Activated T-helper 9 cell treated with anti-CD3 and anti-CD28 coated beads, Interleukin-2, amount 50 U/mL, for 16 hours (primary cell): ENCODE measurements at places on chromosomes 6 and 20.

- no peak for DNase-seq
Measured at GRCh38 chr20:21522481-21523280, 8.8 kb upstream of the NKX2-2 start.

GRCh38 chr6:15608396-15608795 lies 54.4 kb downstream of the DTNBP1 start:
- DNase-seq = no peak

- DNase-seq = no peak
Measured at GRCh38 chr6:89237158-89237557, 20.0 kb upstream of the GABRR1 start.

- DNase-seq = no peak
Measured at GRCh38 chr6:29255530-29255929, 46.0 kb upstream of the OR14J1 start.

DNA sequence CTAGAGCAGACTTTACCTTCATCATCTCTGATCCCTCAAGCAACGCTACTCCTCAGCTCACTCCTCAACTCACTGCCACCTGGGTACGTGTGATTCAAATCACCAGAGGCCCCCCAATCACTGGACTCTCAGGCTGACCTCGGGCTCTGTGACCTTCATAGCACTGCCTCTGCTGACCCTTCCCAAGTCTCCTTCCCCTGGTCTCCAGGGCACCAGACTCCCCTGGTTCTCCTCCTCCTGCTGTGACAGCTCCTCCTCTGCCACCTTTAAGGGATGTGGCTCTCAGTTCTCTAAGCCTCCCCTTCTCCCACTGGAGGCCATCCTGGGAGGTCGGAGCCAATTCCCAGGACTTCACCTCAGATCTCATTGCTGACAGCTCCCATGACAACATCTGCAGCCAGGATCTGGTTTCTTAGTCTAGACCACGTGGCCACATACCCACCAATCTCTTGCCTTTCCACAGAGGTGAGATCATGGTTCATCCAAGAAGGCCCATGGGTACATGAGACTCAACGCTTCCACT lies 90.4 kb downstream of the NFATC2 start:
- DNase-seq = no peak

- DNase-seq = no peak
Measured at GRCh38 chr6:36187446-36187845, 9.1 kb upstream of the BRPF3 start.

GRCh38 chr6:144739873-144740272 lies 454.7 kb downstream of the UTRN start:
- DNase-seq = no peak

GRCh38 chr6:35543459-35544193 lies 30.9 kb upstream of the TULP1 start:
- DNase-seq = no peak

GRCh38 chr6:165223736-165224135 lies 85.7 kb downstream of the C6orf118 start:
- no peak for DNase-seq

GRCh38 chr6:5606546-5606945 lies 345.2 kb downstream of the FARS2 start:
- no peak for DNase-seq

DNA sequence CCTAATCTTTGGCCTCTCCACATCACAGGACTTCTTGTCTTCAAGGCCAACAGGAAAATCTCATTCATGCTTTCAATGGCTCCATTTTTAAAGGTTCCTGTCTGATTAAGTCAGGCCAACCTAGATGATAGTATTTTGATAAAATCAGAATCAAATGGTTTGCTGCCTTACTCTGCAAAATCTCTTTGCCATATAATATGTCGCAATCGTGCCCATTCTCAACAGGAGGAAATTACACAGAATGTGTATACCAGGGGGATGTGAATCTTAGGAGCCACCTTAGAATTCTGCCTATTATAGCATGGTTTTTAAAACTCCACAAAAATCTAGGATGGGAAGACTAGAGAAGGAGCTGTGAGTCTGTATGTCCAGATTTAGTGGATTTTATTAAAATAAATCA lies 612.9 kb upstream of the MAN1A1 start:
- no peak for DNase-seq

GRCh38 chr6:20711518-20711917 lies 177.3 kb downstream of the CDKAL1 start:
- no peak for DNase-seq

- peak; percentile 3 for DNase-seq
Measured at GRCh38 chr20:51562332-51563173, 20.0 kb upstream of the NFATC2 start.

- no peak for DNase-seq
Measured at GRCh38 chr6:30511169-30511546, 21.8 kb downstream of the HLA-E start.

GRCh38 chr6:30640481-30640880 lies 6.5 kb upstream of the C6orf136 start:
- no peak for DNase-seq

DNA sequence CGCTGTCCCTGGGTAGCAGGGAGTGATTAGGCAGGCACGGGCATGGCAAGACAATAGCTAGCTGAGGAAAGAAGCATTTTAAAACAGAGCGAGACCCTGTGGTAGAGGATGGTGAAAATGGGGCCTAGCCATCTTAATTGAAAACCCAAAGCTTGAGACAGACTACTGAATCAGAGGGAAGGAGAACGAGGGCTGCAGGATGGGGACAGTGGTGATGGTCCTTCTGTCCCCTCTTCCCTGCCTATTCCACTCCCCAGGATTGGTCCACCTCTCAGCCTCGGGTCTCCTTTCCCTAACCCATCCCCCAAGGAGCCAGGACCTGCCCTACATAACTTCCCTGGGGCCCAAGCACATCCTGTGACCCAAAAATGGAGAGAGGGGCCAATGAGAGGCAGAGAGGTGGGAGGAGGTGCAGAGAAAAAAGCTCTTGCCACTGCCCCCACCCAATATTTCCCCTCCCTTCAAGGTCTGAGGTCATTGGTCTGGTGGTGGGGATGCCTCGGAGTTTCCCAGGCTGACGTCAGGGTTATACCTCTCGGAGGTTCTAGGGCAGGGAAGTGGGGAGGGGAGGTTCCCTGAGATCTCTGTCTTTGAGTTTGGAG lies 884 bp upstream of the CUTA start:
- DNase-seq = no peak

DNA sequence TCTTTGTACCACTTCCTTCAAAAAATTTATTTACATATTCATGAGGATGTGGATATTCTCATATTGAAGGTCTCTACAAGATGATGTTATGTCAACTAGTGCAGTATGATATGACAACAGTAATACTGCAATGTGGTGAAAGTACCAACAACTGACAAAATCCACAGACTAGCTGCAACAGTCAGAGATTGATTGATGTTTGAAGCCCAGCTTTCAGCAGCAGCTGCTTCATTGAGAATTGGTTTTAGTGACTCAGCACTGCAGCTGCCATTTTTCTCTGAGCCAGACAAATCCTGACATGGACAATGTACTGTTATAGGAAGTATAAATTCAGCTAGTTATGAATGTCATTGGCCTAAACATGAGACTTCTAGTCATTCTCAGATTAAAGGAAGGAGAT lies 53.8 kb downstream of the PKIB start:
- DNase-seq = no peak

GRCh38 chr6:68975064-68975463 lies 340.0 kb downstream of the ADGRB3 start:
- DNase-seq = no peak
